ENCODE measurements at places on chromosomes 7 and 10. TPM values are rescaled to one million over a fixed set of nuclear protein-coding genes. Genes with fewer than 3 reads are reported as not detected.

DNA sequence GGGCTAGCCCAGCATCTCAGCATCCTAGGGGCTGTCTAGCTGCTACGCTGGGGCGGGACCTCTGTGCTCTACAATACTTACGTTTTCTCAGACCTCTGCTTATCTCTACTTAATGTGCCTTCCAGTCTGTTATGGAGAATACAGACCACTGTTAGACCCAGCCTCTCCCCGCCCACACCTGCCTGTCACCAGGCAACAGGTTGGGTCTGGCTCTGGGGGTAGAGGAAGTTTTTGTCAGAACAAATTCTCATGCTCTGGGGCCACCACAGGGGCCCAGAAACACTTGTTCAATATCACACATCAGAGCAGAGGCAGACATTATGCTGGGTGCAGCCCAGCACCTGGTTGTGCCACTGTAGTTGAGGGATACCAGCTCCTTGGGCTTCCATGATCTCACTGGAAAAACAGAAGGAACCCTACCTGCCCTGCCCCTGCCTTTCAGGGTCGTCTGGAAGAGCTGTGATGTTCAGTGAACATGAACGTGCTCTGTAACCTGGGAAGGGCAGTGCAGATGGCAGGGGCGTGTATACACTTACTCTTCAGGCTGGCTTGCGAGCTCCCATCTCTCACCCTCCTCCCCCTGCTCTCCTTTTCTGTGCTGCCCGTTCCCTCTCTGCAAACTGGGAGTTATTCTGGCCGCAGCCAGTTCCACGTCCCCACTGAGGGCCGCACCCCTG is 135.2 kb upstream of the PODXL start:
- H3K27ac ChIP-seq, result no peak overlapping the region
- no peaks in the 10 kb centered on the region for H3K4me1 ChIP-seq
- peaks cover 5% of the 10 kb centered on the region for H3K27me3 ChIP-seq
- H3K36me3 ChIP-seq, result no peaks in the 10 kb centered on the region

DNA sequence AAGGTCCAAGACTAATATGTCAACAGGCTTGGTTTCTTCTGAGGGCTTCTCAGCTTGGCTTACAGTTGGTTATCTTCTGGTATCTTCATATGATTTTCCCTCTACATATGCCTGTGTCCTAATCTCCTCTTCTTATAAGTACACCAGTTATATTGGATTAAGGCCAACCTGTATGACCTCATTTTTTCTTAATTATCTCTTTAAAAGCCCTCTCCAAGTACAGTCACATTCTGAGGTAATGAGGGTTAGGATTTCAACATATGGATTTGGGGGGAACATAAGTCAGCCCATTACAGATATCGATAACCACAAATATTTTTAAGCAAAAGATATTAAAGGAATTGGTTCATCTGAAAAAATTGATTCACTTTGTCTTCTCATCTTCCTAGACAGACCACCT is 49.2 kb downstream of the IQUB start:
- H3K27me3 ChIP-seq, result no peaks in the 10 kb centered on the region
- no peak for DNase-seq
- H3K27ac ChIP-seq, result no peak overlapping the region
- no peaks in the 10 kb centered on the region for H3K4me1 ChIP-seq

- no peak for DNase-seq
- H3K36me3 ChIP-seq, result no peaks in the 10 kb centered on the region
- H3K27me3 ChIP-seq, result no peaks in the 10 kb centered on the region
- H3K4me3 ChIP-seq, result no peak overlapping the region
These were observed 1158.0 kb upstream of the C7orf33 start for GRCh38 chr7:147432576-147432975.

DNA sequence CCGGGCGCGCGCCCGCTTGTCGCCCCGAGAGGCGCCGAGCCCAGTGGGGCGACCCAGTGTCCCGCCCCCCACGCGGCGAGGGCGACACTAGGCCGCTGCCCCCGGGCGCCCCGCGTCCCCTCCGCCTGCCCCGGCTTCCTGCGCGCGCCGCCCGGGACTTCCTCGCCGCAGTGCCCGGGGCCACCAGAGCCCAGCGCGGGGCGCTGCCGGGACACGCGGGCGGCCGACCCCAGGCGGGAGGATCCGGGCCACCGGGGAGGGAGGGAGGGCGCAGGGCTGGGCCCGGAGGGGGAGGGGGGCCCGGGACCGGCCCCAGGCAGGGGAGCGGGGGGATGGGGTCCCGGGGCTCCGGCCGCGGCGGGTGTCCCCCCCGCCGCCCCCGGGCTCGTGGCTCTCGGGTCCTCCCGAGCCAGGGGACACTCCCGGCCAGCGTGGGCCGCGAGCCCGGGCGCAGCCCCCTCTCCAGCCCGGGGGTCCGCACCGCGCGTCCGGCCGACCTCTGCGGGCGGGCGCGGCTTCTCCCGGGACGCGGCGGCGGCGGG is 435 bp upstream of the PWWP2B start:
- H3K4me1 ChIP-seq, result peaks cover 23% of the 10 kb centered on the region
- H3K36me3 ChIP-seq, result peaks cover 3% of the 10 kb centered on the region

The ACTA2 gene
- total RNA-seq, result 12.9 TPM

DNA sequence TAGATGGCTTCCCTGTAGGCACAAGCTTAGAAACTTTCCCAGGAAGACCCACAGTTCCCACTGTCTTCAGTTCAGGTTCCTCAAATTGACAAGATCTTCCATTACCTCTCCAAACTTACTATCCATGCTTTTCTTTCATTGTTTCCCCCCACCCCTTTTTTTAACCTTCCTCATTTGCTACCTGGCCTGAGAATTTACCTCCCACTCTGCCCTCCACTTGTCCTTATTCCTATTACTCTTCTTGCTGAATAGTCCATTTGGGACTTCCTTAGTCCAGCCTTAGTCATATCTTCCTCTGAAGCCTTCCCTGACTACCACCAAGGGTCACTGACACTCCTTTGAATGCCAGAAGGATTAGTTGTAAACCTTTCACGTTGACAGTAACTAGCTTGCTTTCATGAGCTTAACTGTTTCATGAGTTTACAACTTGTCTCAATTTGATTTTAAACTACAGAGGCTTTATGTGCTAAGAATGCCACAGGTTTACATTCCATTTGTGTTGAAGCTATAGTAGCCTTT is 1.2 kb upstream of the CALU start:
- DNase-seq, result no peak
- H3K4me1 ChIP-seq, result peaks cover 31% of the 10 kb centered on the region
- peak overlapping the region; percentile 91 for H3K4me3 ChIP-seq
- peaks cover 3% of the 10 kb centered on the region for H3K27me3 ChIP-seq

The GHRHR gene
- not detected for total RNA-seq

The MYL10 gene
- not detected for total RNA-seq

GRCh38 chr10:126593968-126594701 is 76.4 kb downstream of the C10orf90 start:
- no peak overlapping the region for H3K27ac ChIP-seq
- H3K4me1 ChIP-seq, result no peaks in the 10 kb centered on the region
- H3K27me3 ChIP-seq, result no peaks in the 10 kb centered on the region
- H3K36me3 ChIP-seq, result no peaks in the 10 kb centered on the region
- no peak for DNase-seq
- no peak overlapping the region for H3K4me3 ChIP-seq

- no peaks in the 10 kb centered on the region for H3K36me3 ChIP-seq
- H3K27me3 ChIP-seq, result no peaks in the 10 kb centered on the region
- H3K27ac ChIP-seq, result no peak overlapping the region
- no peak overlapping the region for H3K4me3 ChIP-seq
These were observed 31.1 kb upstream of the IMMP2L start for GRCh38 chr7:111593343-111593742.

DNA sequence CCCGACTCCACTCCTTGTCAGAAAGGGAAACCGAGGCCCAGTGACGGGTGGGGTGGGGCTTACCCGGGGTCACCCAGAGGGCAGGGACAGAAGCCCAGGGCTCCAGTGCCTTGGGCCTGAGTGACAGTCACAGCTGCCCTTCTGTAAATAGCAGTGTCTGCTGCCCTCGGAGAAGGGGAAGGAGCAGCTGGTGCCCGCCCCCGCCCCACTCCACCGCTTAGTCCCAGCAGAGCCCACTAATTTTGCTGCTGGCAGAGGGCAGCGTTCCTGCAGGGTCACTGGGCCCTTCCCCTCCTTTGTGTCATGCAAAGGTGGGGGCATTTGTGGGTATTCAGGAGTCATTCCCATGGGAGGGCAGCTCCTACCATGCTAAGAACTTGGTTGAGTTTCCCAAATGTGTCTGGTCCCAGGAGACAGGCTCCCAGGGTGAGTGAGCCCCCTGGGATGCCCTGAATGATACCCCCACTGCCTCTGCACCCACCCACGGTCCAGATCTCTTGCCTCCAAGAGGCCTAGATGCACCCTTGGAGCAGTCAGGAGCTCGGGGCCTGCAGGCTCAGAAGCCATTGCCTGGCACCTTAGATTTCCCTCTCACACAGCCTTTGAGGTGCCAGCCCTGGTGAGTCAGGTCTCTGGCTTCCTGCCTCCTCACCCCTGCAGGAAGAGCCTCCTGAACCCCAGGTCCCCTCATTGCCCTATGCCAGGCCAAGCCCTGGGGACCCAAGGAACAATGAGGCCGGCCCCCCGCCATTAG is 17.2 kb downstream of the SH2B2 start:
- no peak overlapping the region for H3K27ac ChIP-seq
- H3K4me3 ChIP-seq, result no peak overlapping the region
- no peaks in the 10 kb centered on the region for H3K36me3 ChIP-seq
- no peak for DNase-seq
- H3K27me3 ChIP-seq, result no peaks in the 10 kb centered on the region

The MACC1 gene
- 0.55 TPM for total RNA-seq

GRCh38 chr10:43958071-43958432 is 309.4 kb upstream of the ZNF32 start:
- peaks cover 9% of the 10 kb centered on the region for H3K27me3 ChIP-seq
- no peak overlapping the region for H3K27ac ChIP-seq
- H3K4me1 ChIP-seq, result no peaks in the 10 kb centered on the region
- no peak overlapping the region for H3K4me3 ChIP-seq
- no peak for DNase-seq

- no peak for DNase-seq
- no peaks in the 10 kb centered on the region for H3K36me3 ChIP-seq
- H3K27ac ChIP-seq, result no peak overlapping the region
- no peak overlapping the region for H3K4me3 ChIP-seq
- H3K27me3 ChIP-seq, result no peaks in the 10 kb centered on the region
- no peaks in the 10 kb centered on the region for H3K4me1 ChIP-seq
These were observed 47.5 kb downstream of the INSYN2A start for GRCh38 chr10:127148933-127149220.

The GRID2IP gene
- not detected for total RNA-seq

DNA sequence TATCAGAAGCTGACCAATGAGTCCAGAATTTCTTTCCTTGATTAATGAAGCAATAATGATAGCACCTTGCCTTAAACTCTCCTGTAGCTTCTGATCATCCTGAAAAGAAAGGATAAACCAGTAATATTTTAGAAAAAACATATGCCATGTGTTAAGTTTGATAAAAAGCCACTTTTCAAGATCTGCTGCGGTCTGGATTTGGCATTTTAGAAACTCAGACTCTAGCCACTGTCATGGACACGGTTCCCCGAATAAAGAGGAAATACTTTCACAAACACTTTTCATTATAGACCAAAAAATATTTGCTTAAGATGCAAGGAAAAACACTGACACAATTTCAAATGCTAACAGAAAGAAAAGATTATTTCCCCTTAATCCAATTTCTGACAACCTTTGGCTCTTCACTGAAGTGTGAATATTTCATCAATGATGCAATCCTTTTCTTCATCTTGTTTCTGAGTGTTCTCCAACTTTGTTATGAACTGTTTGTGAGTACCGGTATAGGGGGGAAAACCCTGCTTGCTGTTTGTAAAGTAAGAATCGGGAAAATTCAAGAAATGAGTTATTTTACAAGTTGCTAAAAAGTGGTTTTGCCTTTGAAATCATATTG is 329.5 kb downstream of the CRPPA start:
- H3K36me3 ChIP-seq, result no peaks in the 10 kb centered on the region
- no peaks in the 10 kb centered on the region for H3K27me3 ChIP-seq
- no peak for DNase-seq
- H3K27ac ChIP-seq, result no peak overlapping the region

The THAP5 gene
- 29.4 TPM for total RNA-seq
